ENCODE measurements at places on chromosomes 1 and 21.

GRCh38 chr1:221794079-221794670, 52.3 kb upstream of the DUSP10 start:
- DNase-seq, result no peak

GRCh38 chr1:159084152-159084551, 7.6 kb upstream of the AIM2 start:
- DNase-seq, result no peak

GRCh38 chr1:198669023-198669698, 30.3 kb downstream of the PTPRC start:
- peak; percentile 95 for DNase-seq

GRCh38 chr1:240395336-240395735, 216.6 kb downstream of the GREM2 start:
- no peak for DNase-seq

- DNase-seq, result peak; percentile 64
These were observed 96.9 kb downstream of the NEK7 start for GRCh38 chr1:198253668-198254067.

GRCh38 chr21:27954543-27955165, 987.8 kb upstream of the ADAMTS5 start:
- no peak for DNase-seq
